ENCODE measurements at places on chromosomes 4 and X.
A peak's percentile ranks its signal among the peaks of the same experiment; 100 is the strongest.

DNA sequence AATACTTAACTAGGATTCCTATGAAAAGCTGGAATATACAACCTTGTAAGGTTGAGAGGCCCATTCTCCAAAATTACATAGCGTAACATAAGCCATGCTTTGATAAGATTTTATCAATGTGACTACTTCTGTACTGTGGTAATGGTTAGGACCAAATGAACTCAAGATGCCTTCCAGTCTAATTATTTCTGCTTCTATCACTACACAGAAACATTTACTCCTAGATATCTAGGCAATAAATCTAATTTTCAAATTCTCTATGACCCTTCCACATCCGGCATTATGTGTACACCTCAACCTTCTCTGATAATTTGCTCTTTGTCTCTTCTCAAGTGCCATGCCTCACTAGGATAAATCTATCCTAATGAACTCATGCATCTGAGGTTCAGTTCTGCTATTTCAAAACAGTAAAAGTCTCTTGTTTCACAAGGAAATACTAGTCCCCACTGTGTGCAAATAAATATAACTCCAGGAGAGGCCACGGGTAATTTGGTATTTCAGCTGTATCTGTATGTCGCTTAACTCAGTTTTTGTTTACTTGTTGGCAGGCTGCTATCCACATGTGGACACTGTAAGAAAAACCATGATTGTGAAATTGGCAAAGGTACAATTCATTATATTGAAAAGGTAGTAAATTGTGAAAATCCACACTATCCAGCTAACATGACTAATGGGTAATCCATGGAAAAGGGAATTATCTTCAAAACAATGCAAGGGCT lies 93.3 kb downstream of the PRDM5 start:
- DNase-seq, result peak; percentile 94

GRCh38 chr4:41385481-41385880 lies 128.8 kb downstream of the UCHL1 start:
- DNase-seq, result no peak

- peak; percentile 83 for DNase-seq
Measured at GRCh38 chrX:101550362-101550750, at the start of gene ARMCX1. ARMCX1 (plus strand) TSS chrX:101550547; CDS start chrX:101552931, 2,384 bp downstream.

DNA sequence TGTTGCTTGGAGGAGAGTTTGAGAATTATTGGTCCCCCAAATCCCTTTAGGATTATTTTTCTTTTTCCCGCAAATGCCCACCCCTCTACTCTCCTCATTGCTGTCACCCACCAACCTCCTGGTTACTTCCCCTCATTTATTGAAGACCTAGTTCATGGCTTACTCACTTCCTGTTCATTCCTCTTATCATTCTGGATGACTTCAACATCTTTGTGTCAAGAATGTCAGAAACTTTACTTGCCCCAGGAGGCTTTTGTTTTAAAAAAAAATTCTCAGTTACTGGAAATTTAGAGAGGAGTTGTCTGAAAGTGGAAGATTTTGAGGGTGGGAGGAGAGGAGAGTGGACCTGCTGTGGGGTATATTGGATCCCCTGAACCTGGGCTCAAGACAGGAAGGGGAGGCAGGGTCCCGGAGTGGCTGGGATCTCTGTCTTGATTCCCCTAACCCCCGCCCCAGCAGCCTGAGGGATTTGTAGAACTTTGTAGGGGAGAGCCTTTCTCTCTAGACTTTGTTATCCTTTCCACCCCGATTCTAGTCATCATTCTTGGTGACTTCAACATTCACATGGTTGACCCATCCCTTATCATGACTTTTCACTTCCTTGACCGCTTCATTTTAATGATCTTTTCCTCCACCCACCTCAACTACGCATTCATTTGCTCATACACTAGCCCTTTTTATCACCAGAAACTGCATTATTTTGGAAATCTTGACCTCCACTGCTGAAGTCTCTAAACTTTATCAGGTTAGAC lies 69.9 kb upstream of the ESX1 start:
- DNase-seq, result no peak

All from fibroblast of gingiva (primary cell).